M059J (cell line): ENCODE measurements at places on chromosomes 5 and 9. TPM values are rescaled to one million over a fixed set of nuclear protein-coding genes. Genes with fewer than 3 reads are reported as not detected.

Gene PCDHB4
- total RNA-seq, result 0.07 TPM in 1 of 2 replicates, not detected in the other

Gene GRM6
- not detected in 2 replicates for total RNA-seq

Gene PCDHAC1
- total RNA-seq, result 0.25 and 0.34 TPM in 2 replicates

Gene FBP2
- not detected in 2 replicates for total RNA-seq

Gene GPR151
- total RNA-seq, result not detected in 2 replicates

- no peak for DNase-seq
These were observed 319.1 kb downstream of the KIF4B start for GRCh38 chr5:155332618-155333017.

DNA sequence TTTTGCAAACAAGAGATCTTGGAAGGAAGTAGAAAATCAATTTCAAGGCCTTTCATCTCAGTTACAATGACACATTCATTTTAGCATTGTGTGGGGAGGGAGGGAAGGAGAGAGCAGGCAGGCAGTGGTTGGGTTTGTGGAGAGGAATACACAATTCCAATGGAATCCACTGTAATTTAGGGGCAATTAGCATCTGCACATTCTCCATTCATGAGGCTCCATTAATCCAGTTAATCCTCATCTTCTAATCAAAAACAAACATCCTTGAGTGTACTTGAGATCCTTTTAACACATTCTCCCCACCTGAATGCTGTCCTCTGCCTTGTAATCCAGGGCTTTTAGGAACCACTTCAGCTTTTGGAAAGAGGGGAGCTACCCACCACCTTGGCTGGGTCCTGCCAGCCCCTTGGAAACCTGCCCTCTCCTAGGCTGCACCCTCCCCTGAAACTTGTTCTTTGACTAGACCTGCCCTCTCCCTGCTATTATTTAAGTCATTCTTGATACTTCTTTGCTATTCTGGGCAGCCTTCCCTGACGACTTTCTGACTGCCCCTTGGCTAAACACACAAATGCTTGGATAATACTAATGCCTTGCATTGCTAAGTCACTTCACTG, 271.2 kb downstream of the SLIT3 start:
- DNase-seq, result no peak

GRCh38 chr9:123616707-123617106, 260.7 kb downstream of the CRB2 start:
- no peak for DNase-seq

DNA sequence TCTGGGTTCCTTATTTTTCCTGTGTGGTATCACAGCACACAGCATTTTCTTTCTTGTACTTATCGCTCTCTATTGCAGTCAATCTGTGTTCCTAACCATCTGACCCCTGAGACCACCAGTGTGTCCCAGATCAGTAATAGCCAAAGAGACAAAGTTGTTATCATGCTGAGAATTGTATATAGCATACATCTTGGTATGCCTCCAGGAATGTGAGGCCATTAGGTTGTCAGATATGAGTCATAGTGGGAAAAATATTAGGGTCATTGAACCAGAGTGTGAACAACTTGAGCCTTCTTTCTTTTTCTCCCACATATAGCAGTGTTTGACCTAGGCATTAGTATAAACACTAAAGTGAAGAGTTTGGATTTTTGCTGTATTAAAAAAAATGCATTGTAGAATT, 106.3 kb downstream of the NDUFAF2 start:
- peak; percentile 74 for DNase-seq

DNA sequence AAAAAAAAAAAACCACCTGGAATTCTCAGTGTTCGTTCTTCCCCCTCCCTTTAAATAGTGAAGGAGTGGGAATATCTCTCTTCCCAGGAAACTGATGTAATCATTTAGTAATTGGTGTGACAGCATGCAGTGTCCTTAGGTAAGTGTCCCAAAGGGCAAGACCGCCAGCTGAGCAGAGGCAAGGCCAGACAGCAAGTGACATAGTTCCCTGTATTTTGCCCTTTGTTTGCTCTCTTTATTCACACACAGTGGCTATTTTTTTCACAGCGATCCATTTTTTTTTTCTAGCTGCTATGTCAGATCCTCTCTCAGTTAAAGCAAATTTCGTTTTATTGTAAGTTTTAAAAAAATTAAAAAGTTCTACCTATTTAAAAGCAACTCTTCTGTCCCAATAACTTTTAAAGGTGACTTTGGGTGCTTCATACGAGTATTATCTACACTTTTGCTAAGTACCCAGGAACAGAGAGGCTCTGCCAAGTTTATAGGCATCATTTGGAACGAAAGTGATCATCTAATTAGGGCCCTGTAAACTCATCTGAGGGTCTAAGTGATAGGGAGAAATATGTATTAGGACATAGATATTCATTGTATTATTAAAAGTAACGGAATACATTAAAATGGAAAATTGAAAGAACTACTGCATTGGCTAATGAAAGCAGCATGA, 98.2 kb upstream of the ALDH1A1 start:
- peak; percentile 24 for DNase-seq

DNA sequence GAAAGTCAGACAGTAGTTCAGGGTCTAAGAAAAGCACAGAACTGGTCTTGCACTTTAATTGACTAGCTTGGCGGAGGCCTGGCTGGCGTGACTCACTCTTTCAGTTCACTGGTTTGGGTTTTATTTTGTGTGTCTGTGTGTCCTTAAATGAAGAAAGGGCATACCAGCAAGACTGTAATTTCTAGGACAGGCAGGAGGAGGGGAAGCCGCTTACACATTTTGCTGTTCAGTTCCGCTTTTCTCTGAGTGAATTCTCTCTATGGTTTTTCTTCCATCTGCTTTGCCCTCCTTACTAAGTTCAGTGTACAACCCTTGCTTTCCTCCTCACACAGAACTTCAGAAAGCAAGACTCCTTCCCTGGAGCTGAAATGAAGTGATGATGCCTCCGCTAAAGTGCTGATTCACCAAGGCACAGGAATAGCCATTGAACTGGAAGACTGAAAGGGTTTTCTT, 150.8 kb downstream of the MEF2C start:
- peak; percentile 77 for DNase-seq

DNA sequence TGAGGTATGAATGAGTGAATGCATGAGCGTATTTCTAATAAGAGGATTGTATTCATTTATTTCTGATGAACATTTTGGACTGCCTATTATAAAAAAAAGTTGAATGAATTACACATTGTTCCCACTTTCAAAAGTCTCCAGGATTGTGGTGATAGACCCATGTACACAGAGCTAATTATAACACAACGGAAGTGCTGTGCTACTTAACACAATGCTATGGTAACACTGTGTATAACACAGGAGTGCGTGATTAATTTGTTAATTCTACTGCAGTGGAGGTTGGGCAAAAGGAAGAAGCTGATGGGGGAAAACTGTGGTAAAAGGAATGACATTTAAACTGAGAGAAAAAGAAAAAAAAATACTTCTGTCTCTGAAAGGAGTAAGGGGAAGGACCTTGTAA, 147.8 kb upstream of the MEF2C start:
- DNase-seq, result no peak

DNA sequence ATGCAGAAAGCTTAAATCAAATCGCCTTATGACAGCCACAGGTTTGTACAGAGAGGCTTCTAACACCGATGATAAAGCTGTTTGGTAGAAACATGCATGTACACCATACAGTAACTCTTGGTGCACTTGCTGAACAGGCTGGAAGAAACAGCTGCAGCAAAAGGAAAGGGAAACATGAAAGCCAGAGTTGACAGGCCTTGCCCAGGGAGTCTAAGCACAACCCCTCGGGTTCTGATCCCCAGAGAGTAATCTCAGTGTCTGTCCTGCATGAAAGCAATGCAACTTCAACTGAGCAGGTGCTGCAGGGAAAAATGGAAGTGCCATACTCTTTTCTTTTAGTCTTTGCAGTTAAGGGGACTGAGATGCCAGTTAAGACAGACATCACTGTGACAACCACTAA, 419.9 kb downstream of the BNC2 start:
- no peak for DNase-seq

DNA sequence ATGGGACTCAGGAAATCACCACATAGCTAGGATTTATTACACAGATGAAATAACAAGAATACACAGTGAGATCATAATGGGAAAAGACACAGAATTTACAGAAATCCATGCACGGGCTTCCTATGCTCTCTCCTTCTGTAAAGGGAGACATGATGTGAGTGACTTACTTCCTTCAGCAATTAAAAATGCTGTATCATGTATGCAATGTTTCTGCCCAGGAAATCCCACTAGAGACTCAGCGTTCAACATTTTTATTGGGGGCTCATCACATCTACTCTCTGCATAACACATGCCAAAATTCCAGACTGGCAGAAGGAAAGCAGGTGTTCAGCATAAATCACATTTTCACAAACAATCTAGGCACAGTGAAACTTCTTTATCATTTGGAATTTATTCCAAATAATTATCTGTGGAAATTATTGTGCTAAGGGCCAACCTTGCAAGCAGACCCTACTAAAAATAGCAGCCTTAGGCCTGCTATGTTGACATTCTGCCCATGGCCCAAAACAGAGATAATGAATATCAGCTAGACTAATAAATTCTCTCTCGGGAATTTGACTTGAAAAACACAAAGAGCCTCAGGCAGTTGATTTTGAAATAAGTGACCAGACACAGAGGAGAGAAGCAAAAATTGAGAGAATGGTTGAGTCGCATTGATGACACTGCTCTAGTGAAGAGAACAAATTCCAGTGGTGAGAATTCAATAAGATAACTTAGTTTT, 31.4 kb upstream of the SELENOP start:
- DNase-seq, result peak; percentile 32

DNA sequence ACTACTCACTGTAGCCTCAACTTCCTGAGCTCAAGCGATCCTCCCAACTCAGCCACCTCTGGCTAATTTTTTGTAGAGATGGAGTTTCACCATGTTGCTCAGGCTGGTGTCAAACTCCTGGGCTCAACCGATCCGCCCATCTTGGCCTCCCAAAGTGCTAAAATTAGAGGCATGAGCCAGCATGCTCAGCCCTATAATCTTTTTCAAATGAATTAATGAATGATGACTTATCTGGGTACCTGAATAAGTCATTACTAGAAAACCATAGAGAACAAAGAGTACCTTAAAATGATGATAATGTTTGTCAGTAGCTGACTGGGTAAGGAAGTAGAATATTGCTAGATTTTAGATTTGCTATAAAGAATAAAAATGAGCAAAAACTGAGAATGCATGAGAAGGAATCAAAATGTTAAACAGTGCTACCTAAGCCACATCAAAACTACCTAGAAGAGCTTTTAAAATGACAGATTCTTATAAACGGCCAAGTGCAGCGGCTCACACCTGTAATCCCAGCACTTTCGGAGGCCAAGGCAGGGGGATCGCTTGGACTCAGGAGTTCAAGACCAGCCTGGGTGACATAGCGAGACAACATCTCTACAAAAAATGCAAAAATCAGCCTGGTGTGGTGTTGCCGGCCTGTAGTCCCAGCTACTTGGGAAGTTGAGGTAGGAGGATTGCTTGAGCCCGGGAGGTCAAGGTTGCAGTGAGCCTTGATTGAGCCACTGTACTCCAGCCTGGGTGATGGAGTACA, 13.6 kb downstream of the FNBP1 start:
- DNase-seq, result no peak

DNA sequence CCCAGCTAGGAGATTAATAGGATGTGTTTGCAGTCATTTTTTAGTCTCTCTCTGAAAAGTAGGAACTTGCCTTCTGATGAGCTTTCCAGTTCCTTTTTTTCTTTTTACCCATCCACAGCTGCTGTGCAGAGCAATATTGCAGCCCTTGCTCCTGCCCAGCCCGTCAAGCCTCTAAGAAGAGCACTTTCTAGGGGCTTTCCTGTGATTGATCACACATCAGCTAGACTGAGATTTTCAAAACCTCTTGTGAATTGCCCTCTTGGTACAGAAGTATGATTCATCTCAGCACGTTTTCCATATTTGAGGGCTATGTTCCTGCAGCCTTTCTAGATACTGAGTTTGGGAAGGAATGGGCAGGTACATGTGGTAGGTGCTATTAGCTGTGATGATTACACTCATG, 93.9 kb downstream of the GALNT10 start:
- no peak for DNase-seq

- DNase-seq, result no peak
These were observed 263.0 kb upstream of the FBXL7 start for GRCh38 chr5:15236911-15237508.

DNA sequence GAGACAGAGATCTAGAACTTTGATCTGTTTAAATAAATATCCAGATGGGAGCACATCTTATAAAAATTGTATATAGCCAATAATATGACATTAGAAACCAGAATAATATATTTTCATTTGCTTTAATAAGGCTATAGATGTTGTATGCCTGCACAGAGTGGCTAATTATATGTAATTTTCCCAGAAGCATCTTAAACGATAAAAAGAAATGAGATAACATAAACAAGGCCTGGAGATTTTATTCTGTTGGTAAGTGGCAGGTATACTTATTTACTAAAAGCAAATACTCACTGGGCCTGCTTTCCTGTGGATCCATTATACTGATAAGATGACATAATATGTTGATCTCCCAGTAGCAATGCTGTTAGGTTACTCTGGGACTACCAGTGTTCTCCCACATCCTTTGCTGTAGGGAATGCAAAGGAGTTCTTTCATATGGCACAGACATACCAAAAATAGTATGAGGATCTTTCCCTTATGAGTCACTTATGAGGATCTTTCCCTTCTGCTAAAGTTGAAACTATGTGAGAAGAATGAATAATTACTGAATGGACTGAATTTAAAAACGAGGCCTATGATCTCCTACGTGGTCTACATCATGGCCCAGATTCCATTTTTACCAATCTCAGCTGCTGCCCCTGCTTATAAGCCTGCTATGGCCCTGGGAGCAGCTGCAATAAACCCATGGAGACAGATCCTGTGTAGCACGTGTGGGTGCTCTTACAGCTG, 112.1 kb downstream of the NUDT12 start:
- DNase-seq, result peak; percentile 92

GRCh38 chr5:135191084-135191826, 157.2 kb upstream of the PITX1 start:
- DNase-seq, result peak; percentile 73
